Activated T-cell treated with anti-CD3 and anti-CD28 coated beads, Interleukin-2, amount 50 U/mL, for 72 hours (primary cell): ENCODE measurements at places on chromosomes 2 and 18.

DNA sequence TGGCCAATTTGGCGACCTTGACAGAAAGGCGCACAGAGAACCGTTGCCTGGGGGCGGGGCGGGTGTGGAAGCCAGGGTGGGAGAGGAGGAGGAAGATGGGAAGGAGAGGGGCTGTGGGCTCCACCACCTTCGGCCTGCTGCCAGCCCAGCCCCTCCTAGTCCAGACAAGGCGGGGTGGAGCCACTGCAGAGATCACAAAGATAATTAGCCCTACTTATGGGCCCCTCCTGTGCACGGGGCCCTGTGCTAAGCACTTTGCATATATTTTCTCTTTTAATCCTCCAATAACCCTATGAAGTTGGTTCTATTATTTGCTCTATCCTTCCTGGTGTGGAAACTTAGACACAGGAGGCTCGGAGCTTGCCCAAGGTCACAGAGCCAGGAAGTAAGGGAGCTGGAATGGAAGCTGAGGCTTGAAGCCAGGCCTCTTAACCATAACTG, 13.7 kb upstream of the ECEL1 start:
- no peak for DNase-seq

- DNase-seq: no peak
These were observed 16.4 kb upstream of the NFATC1 start for GRCh38 chr18:79379251-79379905.

DNA sequence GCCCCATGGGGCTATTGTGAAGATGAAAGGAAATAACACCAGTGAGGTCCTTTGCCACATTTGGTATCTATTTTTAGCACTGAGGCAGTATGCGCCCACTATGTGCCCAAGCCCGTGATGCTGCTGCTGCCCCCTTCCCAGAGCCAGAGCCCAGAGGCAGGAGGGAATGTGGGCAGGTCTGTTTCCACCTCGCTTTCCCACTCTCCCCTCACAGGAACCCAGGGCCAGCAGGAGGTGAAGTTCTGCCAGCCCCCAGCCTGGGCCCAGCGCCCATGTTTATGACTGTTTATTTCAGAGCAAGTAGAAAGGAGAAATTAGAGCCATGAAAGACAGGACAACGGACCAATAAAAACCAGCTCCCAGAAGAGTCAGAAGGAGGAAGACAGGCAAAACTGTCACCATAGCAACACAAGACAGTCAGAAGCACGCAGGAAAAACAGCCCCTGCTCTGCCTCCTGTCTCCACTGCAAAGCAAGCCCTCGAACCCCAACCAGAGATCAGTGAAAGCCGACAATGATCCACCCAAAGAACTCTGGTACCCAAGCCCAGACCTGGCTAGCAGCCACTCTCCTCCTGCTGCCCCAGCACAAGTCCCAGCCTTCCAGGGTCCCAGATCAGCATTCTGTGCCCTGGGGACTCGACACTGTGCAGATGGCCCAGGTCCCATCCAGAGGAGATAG, 1.4 kb downstream of the CYRIA start:
- no peak for DNase-seq

- DNase-seq: no peak
These were observed 242.0 kb upstream of the LYPD1 start for GRCh38 chr2:132911726-132912724.

DNA sequence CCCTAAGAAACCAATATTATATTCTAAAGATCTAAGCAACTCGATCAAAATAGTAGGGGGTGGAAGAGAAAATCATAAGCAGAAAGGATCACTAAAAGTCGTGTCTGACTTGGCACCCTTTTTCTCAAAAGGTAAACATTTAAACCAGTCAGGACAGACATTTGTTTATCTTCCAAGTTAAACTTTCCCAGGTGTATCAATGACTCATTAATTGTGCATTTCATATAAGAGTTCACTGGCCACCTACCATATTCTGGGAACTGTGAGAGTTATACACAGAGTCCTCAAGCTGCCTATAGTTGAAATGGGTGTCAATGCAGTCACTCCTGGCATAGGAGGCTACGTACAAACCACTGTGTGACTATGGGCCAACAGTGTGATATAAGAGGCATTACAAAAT, 4.8 kb upstream of the ACVR1 start:
- no peak for DNase-seq

DNA sequence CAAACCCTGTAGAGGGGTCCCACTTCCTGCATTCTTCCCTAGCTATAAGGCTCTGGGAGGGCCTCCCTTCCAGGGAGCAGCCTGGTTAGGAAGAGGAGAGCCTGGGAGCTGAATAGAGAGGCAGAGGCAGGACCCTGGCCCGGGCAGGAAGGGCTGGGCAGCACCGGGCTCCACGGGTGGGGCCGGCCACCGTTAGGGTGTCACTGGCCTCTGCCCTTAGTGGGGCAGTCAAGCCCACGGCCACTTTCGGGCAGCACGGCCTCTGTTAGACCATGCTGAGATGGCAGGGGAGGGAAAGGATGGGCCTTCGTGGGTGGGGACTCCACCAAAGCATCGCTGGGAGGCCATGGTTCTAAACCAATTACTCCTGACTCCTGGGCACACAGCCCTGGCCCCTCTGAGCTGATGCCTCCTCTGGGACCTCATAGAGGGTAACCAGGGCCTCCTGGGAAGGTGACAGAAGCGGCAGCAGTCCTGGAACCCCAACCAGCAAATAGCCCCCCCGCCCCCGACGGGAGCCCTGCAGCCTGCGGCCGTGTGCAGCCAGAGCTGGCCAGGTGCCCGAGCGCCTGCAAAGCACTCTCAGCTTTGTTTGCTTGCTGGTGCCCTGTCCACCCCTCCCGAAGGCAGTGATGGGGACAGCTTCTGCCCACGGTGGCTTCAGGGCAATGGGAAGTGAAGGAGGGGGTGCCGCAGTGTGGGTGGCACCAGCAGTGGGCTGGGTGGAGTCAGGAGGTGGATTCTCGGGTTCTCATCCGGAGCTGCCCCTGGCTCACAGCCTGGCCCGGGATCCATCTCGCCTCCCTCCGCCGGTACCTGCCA, 16.3 kb upstream of the HPCAL1 start:
- DNase-seq: no peak

- DNase-seq: no peak
These were observed 2021.1 kb upstream of the CELF4 start for GRCh38 chr18:39586741-39587140.

DNA sequence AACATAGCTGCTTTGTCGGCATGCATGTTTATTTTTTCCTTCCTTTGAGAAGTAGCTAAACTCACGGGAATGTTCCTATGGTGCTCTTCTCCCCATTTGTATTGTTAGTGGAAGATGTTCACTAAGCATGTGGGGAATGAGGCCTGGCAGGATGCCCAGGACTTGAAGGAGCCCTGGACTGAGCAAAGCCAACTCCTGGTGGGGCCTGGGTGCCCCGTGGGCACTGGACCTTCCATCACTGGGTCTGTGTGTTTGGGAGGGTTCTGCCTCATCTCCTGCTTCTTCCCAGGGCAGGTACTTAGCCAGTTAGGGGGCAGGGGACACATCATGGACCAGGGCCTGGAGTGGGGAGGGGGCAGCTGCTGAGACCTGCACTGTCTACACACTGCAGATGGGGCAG, 49.3 kb downstream of the ACAA2 start:
- no peak for DNase-seq
